ENCODE measurements at places on chromosomes 12 and 14.

- H3K4me3 ChIP-seq = no peak overlapping the region
- no peaks in the 10 kb centered on the region for H3K36me3 ChIP-seq
- peaks cover 28% of the 10 kb centered on the region for H3K4me1 ChIP-seq
Measured at GRCh38 chr12:11713202-11713601, 63.7 kb downstream of the ETV6 start.

GRCh38 chr14:96752125-96752524 is 45.1 kb upstream of the VRK1 start:
- H3K27me3 ChIP-seq = no peaks in the 10 kb centered on the region
- no peak overlapping the region for H3K27ac ChIP-seq
- H3K4me1 ChIP-seq = peaks cover 12% of the 10 kb centered on the region
- H3K36me3 ChIP-seq = no peaks in the 10 kb centered on the region
- H3K4me3 ChIP-seq = no peak overlapping the region

GRCh38 chr12:68011882-68012207 is 22.6 kb downstream of the IFNG-AS1 start:
- H3K27me3 ChIP-seq = no peaks in the 10 kb centered on the region
- no peaks in the 10 kb centered on the region for H3K4me1 ChIP-seq
- H3K27ac ChIP-seq = no peak overlapping the region
- H3K36me3 ChIP-seq = no peaks in the 10 kb centered on the region
- DNase-seq = no peak

- no peak overlapping the region for H3K4me3 ChIP-seq
- no peaks in the 10 kb centered on the region for H3K27me3 ChIP-seq
- no peaks in the 10 kb centered on the region for H3K4me1 ChIP-seq
- H3K27ac ChIP-seq = no peak overlapping the region
- DNase-seq = no peak
Measured at GRCh38 chr14:81252278-81252677, 31.5 kb upstream of the GTF2A1 start.

DNA sequence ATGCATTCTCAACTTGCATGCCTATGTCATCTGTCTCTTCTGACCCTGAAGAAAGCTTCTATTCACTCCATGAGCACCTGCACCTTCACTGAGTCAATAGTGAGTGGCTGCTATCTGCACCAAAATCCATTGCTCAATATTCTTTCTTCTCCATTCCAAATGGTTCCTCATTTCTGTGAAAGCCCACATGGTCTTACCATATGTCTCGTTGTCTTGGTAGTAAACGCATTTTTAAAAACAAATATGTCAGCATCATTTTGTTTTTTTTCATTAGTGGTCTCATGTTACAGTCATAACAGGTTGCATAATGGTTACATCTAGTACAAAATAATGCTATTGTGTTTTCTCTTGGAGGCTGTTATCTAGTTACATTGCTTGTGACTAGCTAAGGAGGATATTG is 106.9 kb upstream of the CPM start:
- no peaks in the 10 kb centered on the region for H3K27me3 ChIP-seq
- H3K36me3 ChIP-seq = no peaks in the 10 kb centered on the region
- no peak for DNase-seq
- no peaks in the 10 kb centered on the region for H3K4me1 ChIP-seq
- H3K27ac ChIP-seq = no peak overlapping the region

DNA sequence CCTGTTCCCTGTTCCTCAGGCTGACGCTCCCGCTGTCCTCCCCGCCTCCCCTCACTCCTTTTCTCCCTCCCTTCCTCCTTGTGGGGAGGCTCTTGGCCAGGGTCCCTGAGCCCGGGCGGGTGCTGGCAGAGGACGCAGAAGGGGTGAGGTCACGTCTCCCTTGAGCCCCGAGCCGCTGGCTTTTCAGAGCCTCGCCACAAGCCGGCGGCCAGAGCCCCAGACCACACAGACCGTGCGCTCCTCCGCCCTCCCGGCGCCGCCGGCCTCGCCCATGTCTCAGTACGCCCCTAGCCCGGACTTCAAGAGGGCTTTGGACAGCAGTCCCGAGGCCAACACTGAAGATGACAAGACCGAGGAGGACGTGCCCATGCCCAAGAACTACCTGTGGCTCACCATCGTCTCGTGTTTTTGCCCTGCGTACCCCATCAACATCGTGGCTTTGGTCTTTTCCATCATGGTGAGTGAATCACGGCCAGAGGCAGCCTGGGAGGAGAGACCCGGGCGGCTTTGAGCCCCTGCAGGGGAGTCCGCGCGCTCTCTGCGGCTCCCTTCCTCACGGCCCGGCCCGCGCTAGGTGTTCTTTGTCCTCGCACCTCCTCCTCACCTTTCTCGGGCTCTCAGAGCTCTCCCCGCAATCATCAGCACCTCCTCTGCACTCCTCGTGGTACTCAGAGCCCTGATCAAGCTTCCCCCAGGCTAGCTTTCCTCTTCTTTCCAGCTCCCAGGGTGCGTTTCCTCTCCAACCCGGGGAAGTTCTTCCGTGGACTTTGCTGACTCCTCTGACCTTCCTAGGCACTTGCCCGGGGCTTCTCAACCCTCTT is at the start of gene TMEM233:
Gene TMEM233 (plus strand): TSS at position 197 of the 821 bp plus-strand sequence. CDS start 75 bp downstream, at position 272.
- H3K4me3 ChIP-seq = peak within 1 kb of the TSS; percentile 70
- H3K4me1 ChIP-seq = peaks cover 33% of the 10 kb centered on the region
- peak within 1 kb of the TSS; percentile 31 for H3K27ac ChIP-seq
- peak; percentile 67 for DNase-seq
- no peaks in the 10 kb centered on the region for H3K27me3 ChIP-seq

DNA sequence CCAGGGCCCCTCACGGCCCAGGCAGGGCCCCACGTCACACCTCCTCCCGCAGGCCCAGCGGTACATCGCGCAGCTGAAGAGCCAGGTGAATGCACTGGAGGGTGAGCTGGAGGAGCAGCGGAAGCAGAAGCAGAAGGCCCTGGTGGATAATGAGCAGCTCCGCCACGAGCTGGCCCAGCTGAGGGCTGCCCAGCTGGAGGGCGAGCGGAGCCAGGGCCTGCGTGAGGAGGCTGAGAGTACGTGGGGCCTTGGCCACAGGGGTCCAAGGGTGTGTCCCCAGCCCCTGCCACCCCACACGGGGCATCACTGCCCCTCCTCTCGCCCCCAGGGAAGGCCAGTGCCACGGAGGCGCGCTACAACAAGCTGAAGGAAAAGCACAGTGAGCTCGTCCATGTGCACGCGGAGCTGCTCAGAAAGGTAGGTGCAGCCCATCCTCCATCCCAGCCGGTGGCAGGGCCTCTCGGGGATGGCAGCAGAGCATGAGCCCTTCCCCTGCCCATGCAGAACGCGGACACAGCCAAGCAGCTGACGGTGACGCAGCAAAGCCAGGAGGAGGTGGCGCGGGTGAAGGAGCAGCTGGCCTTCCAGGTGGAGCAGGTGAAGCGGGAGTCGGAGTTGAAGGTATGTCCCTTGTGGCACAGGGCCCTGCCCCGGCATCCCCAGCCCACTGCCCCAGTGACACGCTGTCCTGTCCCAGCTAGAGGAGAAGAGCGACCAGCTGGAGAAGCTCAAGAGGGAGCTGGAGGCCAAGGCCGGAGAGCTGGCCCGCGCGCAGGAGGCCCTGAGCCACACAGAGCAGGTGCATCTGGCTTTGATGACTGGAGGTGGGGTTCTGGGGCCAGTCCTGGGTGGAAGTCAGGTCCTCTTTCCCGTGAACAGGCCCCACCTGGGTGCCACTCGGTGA is 20.9 kb downstream of the HIP1R start:
- peaks cover 11% of the 10 kb centered on the region for H3K36me3 ChIP-seq
- H3K4me3 ChIP-seq = no peak overlapping the region
- H3K4me1 ChIP-seq = peaks cover 10% of the 10 kb centered on the region
- no peaks in the 10 kb centered on the region for H3K27me3 ChIP-seq
- H3K27ac ChIP-seq = peak overlapping the region; percentile 32

GRCh38 chr12:65792724-65793123 is 31.6 kb upstream of the HMGA2 start:
- no peaks in the 10 kb centered on the region for H3K36me3 ChIP-seq
- H3K4me3 ChIP-seq = no peak overlapping the region
- no peaks in the 10 kb centered on the region for H3K27me3 ChIP-seq

DNA sequence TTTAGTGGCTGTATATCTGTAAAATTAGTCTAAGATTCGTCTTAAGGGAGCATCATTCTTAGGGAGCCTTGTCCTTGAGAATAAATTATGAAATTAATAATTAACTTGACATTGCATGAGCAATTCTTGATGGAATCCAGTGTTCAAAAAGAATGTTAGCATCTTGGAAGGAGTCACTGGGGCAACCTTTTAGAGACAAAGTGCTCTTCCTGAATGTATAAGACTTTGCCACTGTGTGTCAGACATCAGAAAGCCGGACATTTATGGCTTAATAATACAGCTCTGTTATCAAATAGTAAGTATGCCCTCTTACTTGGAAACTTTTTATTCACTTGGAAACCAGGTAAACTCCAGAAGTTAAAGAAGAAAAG is 83.3 kb downstream of the CCER1 start:
- no peaks in the 10 kb centered on the region for H3K4me1 ChIP-seq
- no peaks in the 10 kb centered on the region for H3K36me3 ChIP-seq
- no peak overlapping the region for H3K4me3 ChIP-seq

GRCh38 chr14:96792591-96792990 is 4.6 kb upstream of the VRK1 start:
- no peaks in the 10 kb centered on the region for H3K36me3 ChIP-seq
- DNase-seq = no peak
- no peaks in the 10 kb centered on the region for H3K4me1 ChIP-seq
- H3K4me3 ChIP-seq = no peak overlapping the region
- H3K27me3 ChIP-seq = no peaks in the 10 kb centered on the region

GRCh38 chr14:104600141-104600643 is 4.4 kb downstream of the TMEM179 start:
- DNase-seq = peak; percentile 94
- peak overlapping the region; percentile 90 for H3K27ac ChIP-seq
- H3K4me1 ChIP-seq = no peaks in the 10 kb centered on the region
- H3K4me3 ChIP-seq = peak overlapping the region; percentile 4
- H3K27me3 ChIP-seq = no peaks in the 10 kb centered on the region

DNA sequence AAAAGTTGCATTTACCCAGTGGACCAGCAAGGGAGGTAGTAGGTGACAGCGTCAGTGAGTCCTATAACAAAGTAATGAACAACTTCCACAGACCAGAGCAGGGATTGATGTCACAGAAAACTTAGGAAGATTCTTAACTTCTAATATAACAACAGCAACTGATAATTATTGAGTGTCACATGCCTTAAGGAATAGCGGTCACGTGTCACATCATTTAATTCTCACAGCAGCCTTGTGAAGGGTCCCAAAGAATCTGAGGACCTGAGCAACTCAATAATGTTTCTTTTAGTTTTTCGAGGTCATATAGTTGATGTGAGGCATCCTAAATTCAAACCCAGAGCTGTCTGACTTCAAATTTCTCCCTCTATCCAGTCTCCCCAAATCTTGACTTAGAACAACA is 422.2 kb downstream of the EGLN3 start:
- no peak for DNase-seq
- no peaks in the 10 kb centered on the region for H3K36me3 ChIP-seq
- no peak overlapping the region for H3K4me3 ChIP-seq
- no peaks in the 10 kb centered on the region for H3K27me3 ChIP-seq
- H3K4me1 ChIP-seq = no peaks in the 10 kb centered on the region

- H3K36me3 ChIP-seq = peaks cover 20% of the 10 kb centered on the region
- no peaks in the 10 kb centered on the region for H3K27me3 ChIP-seq
- no peak overlapping the region for H3K27ac ChIP-seq
- no peaks in the 10 kb centered on the region for H3K4me1 ChIP-seq
- no peak overlapping the region for H3K4me3 ChIP-seq
Measured at GRCh38 chr14:31326111-31326510, 94.2 kb downstream of the HEATR5A start.

- DNase-seq = peak; percentile 14
- H3K4me1 ChIP-seq = no peaks in the 10 kb centered on the region
- H3K27me3 ChIP-seq = peaks cover 17% of the 10 kb centered on the region
- peak overlapping the region; percentile 13 for H3K4me3 ChIP-seq
Measured at GRCh38 chr12:101642115-101643067, 47.6 kb downstream of the MYBPC1 start.

- no peaks in the 10 kb centered on the region for H3K27me3 ChIP-seq
- H3K27ac ChIP-seq = no peak overlapping the region
- no peaks in the 10 kb centered on the region for H3K4me1 ChIP-seq
Measured at GRCh38 chr12:31874961-31875608, 84.1 kb upstream of the RESF1 start.

DNA sequence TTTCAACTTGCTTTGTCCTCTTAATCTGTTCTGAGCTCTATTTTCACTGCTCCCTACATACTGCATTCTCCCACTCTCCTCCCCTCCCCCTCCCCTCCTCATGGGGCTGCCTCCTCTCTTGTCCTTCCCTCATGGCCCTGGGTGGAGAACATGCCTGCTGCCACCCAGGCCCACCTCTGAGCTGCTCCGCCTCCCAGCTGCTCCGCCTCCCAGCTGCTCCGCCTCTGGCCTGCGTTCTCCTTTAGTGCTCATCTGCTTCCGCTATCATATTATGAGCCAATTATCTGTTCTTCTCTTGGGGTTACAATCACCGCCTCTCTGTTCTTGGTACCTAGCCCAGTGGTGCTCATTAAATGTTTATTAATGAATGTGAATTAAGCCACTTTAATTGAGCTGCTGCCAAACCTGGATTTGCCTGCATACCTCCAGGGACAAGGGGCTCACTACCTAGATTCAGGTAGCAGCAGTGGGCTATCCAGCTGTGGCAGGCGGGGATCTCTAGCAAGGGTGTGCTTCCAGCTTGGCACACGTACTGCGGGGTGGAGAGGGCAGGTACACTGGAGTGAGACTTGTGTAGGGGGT is 32.0 kb upstream of the FAM181A start:
- H3K4me1 ChIP-seq = no peaks in the 10 kb centered on the region
- H3K36me3 ChIP-seq = no peaks in the 10 kb centered on the region
- peak; percentile 70 for DNase-seq

- peaks cover 30% of the 10 kb centered on the region for H3K4me1 ChIP-seq
- H3K36me3 ChIP-seq = no peaks in the 10 kb centered on the region
- H3K27me3 ChIP-seq = no peaks in the 10 kb centered on the region
- H3K4me3 ChIP-seq = no peak overlapping the region
Measured at GRCh38 chr12:71007020-71007419, 86.5 kb upstream of the PTPRR start.

GRCh38 chr12:11576104-11576503 is 73.4 kb upstream of the ETV6 start:
- no peak overlapping the region for H3K4me3 ChIP-seq
- H3K27me3 ChIP-seq = no peaks in the 10 kb centered on the region
- DNase-seq = no peak
- no peak overlapping the region for H3K27ac ChIP-seq

DNA sequence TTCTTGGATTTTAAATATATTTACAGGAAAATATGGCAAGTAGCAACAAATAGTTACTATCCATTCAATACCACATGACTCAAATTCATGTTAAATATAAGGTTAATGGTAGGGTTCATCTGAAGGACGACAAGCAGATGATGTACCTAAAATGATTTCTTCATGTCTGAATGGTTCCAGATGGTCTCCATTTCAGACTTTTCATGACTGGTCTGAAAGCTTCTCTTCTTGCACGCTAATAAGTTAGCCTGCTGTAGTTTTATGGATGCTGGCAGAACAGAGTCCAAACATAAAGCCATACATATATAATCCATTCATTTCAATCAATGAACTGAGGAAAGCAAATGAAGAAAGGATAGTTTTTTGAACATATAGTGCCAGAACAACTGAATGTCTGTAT is 257.0 kb upstream of the MGAT4C start:
- peaks cover 6% of the 10 kb centered on the region for H3K4me1 ChIP-seq
- no peaks in the 10 kb centered on the region for H3K36me3 ChIP-seq
- no peaks in the 10 kb centered on the region for H3K27me3 ChIP-seq
- no peak overlapping the region for H3K27ac ChIP-seq
